ENCODE measurements at places on chromosomes 1 and 21. TPM values are rescaled to one million over a fixed set of nuclear protein-coding genes. Genes with fewer than 3 reads are reported as not detected.

The APOBEC4 gene
- total RNA-seq, result not detected

The NHLH1 gene
- 0.48 TPM for total RNA-seq

The TATDN3 gene
- total RNA-seq, result 12.5 TPM

The CLIC6 gene
- total RNA-seq, result 0.07 TPM

The TMEM269 gene
- total RNA-seq, result 0.08 TPM

The SLFNL1 gene
- total RNA-seq, result 0.09 TPM

The LDLRAD1 gene
- not detected for total RNA-seq

The CAMK1G gene
- 0.14 TPM for total RNA-seq

The AMY2B gene
- 0.45 TPM for total RNA-seq

The MARK1 gene
- 0.18 TPM for total RNA-seq
